ENCODE measurements at places on chromosomes 4 and X. TPM values are rescaled to one million over a fixed set of nuclear protein-coding genes. Genes with fewer than 3 reads are reported as not detected.

GRCh38 chr4:20680736-20681135, 19.5 kb upstream of the PACRGL start:
- no peak for ATAC-seq

- no peak for ATAC-seq
These were observed 220.4 kb downstream of the MAML3 start for GRCh38 chr4:139933541-139933940.

- no peak for ATAC-seq
These were observed 131.6 kb downstream of the TMEM144 start for GRCh38 chr4:158341896-158342295.

- peak; percentile 94 for ATAC-seq
These were observed 22.0 kb upstream of the EIF4E start for GRCh38 chr4:98950925-98951324.

Gene CCKAR
- total RNA-seq: not detected

Gene MSANTD1
- total RNA-seq: 0.28 TPM

Gene ASB5
- total RNA-seq: 0.16 TPM
